Stimulated activated CD8-positive, alpha-beta memory T cell treated with anti-CD3 and anti-CD28 coated beads, Interleukin-7, amount 100 ng/mL, for 4 hours (primary cell): ENCODE measurements at places on chromosomes 1 and 21.

DNA sequence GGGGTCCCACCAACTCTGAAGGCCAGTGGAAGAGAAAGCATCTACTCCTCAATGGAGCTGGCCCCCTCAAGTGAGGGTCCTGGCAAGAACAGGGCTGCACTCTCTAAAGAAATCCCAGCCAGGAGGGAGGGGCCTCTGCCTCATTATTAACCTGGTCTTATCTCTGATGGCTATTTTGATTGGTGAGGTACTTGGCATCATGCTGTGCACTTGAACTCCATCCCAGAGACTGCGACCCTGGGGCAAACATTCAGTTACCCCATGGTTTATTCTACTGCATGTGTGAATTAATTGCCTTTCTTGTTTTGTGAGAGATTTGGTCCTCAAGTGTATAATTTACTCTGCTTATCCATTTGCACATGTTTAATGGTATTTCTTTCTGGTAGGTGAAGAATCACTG is 55.0 kb upstream of the ETV3 start:
- no peak for DNase-seq

DNA sequence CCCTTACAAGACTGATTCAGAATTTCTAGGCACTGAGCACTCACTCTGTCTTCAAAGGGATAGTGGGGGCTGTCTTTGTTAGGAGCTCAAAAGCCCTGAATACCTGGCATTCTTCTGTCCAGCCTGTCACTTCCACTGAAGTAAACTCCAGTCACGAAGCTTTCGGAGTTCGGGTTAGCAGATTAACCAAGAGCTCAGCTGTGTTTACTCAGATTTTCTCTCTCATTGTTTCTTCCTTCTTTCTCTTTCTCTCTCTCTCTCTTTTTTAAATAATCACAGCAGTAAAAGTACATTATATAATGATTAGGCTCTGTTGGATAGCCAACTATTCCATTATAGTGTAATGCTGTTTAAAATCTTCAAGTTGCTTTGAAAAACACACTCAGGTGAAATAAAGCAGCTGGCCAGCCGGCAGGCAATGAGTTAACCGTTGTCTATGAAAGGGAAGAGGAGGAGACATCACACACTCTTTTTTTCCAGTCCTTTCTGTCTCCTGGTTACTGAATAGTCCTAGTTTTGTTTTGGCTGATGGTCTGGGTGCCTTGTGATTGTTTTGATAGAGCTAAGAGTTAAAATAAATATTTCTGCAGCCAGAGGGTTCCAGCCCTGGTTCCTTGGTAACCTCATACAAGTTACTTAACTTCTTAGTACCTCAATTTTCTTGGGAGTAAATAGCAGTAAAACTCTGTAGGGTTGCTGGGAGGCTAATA is 89.8 kb downstream of the ADSS2 start:
- DNase-seq: no peak

- no peak for DNase-seq
These were observed 33.0 kb upstream of the KCNN3 start for GRCh38 chr1:154902938-154903566.

DNA sequence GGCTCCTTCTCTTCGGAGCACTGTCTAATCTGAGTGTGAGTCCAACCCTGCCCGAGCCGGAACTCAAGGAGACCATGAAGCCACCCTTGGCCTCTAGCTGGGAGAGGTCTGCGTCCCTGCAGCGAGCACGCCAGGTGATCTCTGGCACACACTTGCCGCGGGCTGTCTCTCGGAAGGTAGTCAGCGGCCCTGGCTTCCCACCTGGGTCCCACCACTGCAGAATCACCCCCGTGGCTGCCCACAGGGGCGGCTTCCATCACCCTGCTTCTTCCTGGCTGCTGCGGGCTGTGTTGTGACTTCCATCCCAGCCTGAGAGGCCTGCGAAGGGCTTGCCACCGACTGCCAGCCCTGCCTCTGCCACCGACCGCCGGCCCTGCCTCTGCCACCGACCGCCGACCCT is 17.0 kb downstream of the FAAP20 start:
- DNase-seq: no peak

- DNase-seq: no peak
These were observed 336.6 kb downstream of the SIPA1L2 start for GRCh38 chr1:232293361-232293760.

- DNase-seq: no peak
These were observed 457.0 kb downstream of the USP25 start for GRCh38 chr21:16186742-16187141.

DNA sequence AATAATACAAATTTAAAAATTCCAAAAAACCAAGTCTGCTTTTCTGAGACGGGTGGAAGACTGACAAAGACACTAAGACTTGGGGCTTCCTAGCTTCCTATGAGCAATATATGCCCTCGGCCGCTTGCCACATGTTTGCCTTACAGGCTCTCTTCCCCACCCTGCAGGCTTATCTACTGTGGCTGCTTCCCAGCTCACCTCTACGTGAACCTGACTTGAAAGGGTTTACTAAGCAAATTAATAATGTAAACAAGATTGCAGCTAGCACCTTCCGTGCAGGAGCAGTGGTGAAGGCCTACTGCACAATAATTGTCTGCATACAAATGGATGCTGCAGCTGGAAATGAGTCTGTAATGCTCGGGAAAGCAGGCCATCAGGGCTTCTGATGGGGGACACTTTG is 152.9 kb upstream of the DAB1 start:
- no peak for DNase-seq

GRCh38 chr1:234683861-234684632 is 74.1 kb upstream of the IRF2BP2 start:
- DNase-seq: no peak

- DNase-seq: no peak
These were observed 114.6 kb upstream of the ATP1B1 start for GRCh38 chr1:168991667-168992475.

DNA sequence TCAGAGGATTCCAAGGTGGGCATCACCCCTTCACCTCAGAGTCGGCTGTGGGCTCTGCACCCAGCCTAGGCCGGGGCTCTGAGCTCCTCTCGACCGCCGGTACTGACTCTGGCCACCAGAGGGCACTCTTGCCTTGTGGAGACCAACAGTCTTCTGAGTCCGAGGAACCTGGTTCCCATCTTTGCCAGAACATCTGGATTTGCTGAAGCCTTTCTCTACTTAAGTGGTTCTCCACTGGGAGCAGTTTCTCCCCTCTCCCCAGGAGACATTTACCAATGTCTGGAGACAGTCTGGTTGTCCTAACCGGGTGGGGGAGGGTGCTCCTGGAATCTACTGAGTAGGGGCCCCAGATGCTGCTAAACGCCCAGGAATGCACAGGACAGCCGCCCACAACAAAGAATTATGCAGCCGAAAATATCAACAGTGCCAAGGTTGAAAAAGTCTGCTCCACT is 9.4 kb downstream of the ETV3L start:
- peak; percentile 65 for DNase-seq

DNA sequence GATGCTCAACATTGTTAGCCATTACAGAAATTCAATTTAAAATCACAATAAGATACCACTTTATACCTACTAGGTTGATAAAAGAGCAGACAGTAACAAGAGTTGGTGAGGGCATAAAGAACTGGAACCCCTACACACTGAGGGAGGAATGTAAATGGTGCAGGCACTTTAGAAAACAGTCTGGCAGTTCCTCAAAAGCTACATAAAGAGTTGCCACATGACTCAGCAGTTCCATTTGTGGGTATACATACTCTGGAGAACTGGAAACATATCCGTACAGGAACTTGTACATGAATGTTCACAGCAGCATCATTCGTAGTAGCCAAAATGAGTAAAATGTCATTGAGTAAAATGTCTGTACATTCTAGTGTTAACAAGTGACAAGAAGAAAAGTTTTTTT is 17.0 kb downstream of the NSL1 start:
- DNase-seq: no peak

DNA sequence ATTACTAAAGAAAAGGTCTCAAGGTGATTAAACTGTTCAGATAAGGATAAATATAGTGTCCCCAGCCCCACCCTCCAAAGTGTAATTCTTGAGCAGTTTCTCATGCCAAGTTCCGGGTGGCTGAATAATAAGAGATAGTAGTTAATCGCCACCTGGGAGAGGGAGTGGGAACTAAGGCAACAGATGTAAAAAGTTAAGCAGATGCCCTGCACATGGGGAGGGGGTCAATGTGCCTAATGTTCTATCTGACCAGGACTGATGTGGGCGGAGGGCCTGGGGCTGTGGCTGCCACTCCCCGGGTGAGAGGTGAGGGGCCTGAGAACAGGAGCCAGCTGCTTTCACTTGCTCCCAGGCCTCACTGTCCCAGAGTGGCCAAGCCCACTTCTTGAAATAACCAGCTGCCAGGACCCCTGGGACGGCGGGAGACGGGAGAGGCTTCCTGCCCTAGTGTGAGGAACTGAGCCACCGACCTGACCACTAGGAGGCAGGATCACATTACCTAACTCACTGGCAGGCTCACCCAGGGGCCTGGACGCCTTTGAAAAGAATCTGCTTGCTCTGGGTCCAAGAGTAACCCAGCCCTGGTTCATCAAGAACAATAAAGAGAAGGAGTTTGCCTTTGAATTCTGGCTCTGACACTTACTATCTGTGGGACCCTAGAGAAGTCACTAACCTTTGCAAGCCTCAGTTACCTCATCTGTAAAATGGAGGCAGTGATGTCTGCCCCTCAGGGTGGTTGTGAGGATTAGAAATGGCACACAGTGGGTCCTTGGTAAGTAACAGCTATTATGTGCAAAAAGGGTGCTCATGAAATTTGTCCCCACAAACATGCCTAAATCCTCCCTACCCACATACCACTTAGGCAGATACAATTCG is 179.2 kb downstream of the ATG4C start:
- DNase-seq: no peak

DNA sequence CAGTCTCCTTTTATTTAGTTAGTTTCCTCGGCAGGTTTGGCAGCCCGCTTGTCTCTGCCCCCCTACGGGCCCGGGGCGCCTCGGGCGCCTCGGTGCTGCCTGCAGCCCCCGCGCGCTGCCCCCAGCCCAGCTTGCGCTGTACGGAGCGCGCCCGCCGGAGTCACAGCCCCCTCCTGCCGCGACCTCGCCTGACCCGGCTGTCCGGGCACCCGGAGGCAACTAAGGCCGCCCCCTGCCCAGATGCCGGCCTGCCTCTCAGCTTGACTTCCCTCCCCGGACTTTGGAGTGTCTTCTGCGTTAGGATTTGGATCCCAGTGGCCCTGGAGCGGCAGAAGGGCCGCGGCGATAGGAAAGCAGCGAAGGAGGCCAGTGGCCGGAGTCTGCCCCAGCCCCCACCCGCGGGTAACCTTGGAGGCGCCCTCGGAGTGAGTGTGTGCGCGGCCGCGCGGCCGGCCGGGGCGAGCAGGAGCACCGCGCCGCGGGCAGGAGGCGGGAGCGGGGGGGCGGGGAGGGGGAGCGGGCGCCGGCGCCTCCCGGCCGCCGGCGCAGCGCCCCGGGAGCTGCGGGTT is 7.6 kb downstream of the CDKN2C start:
- DNase-seq: no peak

DNA sequence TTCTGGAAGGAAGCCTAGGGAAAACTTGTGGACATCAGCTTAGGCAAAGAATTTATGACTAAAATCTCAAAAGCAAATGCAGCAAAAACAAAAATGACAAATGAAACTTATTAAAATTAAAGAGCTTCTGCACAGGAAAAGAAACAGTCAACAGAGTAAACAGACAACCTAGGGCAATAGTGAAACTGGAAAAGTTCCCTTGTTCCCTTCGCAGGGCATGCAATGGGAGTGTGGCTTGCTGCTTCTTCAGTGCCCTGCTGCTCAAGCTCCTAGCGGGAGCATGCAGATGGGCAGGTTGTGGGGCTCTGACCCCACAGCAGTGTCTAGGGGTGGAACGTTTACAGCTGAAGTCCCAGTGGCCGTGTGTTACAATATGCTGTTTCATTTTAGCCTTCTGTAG is 1797.4 kb downstream of the NCAM2 start:
- no peak for DNase-seq

- no peak for DNase-seq
These were observed 18.3 kb downstream of the CAPN2 start for GRCh38 chr1:223730479-223731132.

DNA sequence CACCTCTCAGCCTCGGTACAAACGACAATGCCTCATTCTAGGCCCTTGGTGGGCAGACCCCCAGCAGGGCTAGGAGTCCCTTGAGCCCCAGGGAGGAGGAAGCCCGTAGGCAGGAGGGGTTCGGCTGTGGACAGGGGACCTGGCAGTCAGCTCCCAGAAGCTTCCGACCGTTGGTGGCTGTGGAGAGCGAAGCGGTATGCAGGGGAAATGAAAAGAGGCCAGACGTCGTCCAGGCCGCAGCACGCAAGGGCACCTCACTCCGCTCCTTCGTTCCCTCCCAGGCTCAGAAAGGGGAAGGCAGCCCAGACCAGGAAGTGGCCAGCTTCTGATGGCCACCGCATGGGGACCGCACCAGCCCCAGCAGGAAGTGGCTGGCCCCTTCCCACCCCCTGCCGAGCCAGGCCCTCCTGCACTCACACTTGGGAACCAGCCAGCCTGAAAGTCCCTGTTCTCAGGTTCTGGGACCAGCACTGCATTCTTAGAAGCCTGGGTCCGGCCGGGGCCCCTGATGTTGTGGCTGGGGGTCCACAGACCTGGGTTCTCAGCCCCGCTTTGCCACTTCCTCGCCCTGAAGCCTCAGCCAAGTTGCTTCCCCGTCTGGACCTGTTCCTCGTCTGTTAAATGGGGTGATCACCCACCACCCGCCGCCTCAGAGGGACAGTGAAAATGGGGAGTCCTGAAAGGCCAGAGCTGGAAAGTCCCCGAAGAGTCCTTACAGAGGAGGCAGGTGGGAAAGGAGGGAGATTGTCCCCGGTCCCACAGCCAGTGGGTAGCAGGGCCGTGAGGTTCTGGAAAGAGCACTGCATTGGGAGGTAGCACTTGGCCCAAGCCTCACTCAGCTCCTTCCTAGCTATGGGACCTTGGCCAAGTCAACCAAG is 104.0 kb upstream of the RUNX3 start:
- DNase-seq: peak; percentile 49

- DNase-seq: no peak
These were observed 12.4 kb downstream of the EIF4G3 start for GRCh38 chr1:21164266-21164665.

GRCh38 chr1:201285846-201286245 is 2.5 kb downstream of the PKP1 start:
- DNase-seq: no peak

DNA sequence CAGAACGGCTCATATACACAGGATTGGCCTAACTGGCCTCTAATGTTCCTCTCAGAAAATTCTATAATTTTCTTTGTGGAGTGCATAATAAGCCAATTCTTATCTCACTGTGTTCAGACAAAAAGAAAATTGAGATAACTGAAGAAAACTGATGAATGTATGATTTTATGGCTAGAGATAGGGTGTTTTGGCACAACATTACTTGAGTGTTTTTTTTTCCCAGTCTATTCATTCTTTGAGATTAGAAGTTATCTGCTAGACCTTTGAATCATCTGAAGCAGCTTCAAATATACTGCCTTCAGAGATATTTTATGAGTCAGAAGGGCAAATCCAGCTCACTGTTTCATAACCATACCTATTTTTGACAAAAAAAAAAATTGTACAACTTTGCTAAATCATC is 85.6 kb downstream of the VAV3 start:
- DNase-seq: no peak

GRCh38 chr1:201773764-201774163 is 55.2 kb upstream of the IPO9 start:
- DNase-seq: no peak
